ENCODE measurements at places on chromosomes 1 and 21.

- DNase-seq = no peak
Observed at GRCh38 chr1:5341471-5341870, 650.8 kb downstream of the NPHP4 start.

DNA sequence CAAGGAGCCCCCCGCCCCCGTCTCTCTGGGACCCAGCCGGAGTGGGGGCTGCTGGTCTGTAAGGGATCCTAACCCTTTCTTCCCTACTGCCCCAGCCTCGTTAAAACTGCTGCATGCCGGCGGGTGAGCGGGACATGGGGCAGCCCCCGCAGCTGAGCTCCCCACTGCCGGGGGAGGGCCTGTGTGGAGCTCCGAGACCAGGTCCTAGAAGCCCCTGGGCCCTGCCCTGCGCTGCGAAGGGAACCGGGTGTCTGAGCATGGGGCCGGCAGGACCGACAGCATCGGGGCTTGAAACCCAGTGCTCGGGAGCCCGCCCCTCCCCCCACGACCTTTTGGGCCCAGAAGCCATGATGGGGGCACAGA lies 9.2 kb upstream of the COL6A1 start:
- DNase-seq = no peak

DNA sequence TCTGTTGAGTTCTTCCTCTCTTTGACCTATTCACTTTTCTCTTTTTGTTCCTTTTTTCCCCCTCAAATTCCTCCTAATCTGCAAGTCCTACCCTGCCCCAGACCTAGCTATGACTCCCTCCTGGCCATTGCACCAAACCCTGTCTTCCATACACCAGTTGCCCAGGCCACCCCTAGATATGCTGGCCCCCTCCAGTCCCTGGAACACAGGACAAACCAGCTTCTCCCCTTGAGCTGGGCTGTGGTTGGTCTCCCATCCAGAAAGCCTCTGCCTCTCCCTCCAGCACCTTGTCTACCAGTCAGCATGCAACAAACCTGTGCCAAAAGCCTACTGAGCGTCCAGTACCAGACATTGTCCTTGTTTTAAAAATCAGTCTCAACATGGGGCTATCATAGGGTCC lies 59.4 kb downstream of the ELK4 start:
- no peak for DNase-seq

DNA sequence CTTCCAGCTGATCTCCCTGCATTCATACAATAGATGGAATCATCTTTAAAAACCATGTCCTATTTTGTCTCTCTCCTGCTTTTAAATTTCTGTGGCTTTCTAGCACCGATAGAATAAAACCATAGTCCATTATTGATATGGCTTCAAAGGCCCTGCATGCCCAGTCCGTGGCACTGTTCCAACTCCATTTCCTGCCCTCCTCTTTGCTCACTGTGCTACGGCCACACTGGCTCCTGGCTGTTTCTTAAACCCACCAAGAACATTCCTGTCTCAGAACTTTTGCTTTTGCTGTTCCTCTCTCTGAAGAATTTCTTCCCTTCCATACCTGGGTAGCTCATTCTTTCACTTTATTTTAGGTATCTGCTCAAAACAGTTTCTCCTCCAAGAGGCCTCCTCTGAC lies 7.2 kb downstream of the SLAMF1 start:
- no peak for DNase-seq

- no peak for DNase-seq
Observed at GRCh38 chr1:73907051-73907450, 290.9 kb downstream of the LRRIQ3 start.

DNA sequence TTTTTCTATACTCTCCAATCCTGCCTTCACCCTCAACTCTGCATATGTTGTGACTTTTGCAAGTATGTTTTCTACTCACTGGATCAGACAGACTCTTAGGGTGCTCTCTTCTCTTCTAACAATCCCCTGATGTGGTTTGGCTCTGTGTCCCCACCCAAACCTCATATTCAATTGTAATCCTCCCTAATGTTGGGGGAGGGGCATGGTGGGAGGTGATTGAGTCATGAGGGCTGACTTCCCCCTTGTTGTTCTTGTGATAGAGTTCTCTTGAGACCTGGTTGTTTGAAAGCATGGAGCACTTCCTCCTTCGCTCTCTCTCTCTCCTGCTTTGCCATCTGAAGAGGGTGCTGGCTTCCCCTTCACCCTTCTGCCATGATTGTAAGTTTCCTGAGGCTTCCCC lies 148.9 kb upstream of the IGSF21 start:
- peak; percentile 14 for DNase-seq

DNA sequence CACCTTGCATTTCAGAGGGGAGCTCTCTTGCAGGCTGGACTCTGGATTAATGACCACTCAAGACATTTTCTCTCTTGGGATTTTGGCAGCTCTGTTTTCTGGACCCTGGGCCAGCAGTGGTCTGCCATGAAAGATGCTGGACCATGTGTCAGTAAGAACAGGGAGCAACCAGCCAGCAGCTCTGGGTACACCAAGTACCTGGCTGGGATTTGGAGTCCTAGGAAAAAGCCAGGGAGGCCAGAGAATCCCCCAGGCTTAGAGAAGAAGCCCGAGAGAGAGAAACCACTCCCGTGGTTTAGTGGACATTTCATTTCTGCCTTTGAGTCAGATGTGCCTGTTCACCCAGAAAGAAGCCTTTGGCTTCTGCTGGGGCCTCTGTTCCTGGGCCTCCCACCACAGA lies 2.5 kb downstream of the NFASC start:
- no peak for DNase-seq

- peak; percentile 56 for DNase-seq
Observed at GRCh38 chr1:196180847-196181593, 427.2 kb downstream of the KCNT2 start.

DNA sequence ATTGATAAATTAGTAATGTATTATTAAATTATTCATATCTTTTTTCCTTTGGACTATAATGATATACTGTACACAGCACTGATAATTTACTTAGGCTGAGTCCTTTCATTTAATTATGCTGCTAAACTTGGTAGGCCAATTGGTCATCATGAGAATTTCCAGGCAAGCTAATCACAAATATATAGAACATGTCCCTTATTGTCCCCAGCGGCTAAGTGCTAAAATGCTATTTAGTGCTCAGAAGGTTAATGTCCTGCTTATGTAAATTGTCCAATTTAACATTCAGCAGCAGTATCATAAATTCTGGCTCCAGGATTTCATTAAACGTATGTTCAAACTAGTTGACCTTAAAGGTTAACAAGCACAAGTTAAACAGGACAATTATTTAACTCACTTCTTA lies 30.0 kb upstream of the RRP15 start:
- no peak for DNase-seq

GRCh38 chr1:53919675-53920066 lies 25.7 kb downstream of the DIO1 start:
- no peak for DNase-seq

GRCh38 chr1:86650065-86650464 lies 54.3 kb upstream of the SH3GLB1 start:
- no peak for DNase-seq

DNA sequence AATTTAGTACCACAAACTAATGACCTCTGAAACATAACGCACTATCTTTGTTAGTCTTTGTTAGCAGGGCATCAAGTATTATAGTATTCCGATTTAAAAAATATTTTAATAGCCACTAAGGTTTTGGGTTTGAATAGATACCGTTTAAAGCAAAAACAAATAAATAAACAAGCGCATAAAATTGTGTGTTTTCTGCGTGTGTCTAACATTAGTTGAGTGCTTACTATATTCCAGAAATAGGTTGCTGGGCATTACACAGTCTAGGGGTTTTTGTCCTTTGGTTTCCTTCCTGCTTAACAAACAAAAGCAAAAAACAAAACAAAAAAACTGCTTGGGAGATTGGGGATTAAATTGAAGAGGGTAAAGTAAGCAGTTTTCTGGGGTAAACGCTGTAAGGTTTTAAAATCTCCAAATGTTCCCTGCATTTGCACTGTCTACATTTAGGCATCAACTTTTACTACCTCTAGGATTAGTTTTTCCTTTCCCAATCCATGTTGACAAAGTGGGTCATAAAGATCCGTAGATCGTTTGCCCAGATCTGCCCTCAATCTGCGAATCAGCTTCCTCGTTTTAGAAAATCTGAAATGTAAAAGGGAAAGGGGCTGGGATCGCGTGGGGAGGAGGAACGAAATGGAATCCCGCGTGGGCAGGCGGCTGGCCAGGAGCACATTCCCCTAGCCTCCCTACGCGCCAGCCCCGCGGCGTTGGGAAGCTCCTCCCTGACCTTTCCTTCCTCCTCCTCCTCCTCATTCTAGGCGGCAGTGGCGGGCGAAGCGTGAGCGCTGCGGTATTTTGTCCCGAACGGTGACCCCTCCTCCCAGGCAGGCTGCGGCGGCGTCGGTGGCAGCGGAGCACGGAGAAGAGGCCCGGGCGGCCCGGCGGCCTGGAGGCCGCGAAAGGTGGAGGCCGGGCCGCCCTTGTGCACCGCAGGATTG lies at the start of gene KCTD3:
TSS of gene KCTD3 (plus strand) at position 749 of the 935 bp plus-strand sequence. CDS start 382 bp downstream, outside the sequence.
- DNase-seq = peak; percentile 88

DNA sequence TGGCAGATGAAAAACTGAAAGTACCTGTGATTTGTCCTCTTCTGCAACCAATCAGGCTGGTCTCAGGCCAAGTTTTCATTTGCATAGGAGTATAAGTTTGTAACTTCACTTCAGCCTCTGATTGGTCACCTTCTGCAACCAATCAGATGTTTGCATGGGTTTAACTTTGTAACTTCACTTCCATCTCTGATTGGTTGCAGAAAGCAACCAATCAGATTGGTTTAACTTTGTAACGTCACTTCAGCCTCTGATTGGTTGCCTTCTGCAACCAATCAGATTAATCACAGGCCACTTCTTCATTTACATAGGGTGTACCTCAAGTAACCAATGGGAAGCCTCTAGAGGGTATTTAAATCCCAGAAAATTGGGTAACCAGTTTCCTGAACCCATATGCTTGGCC lies 18.9 kb upstream of the TUT4 start:
- DNase-seq = peak; percentile 30

- DNase-seq = peak; percentile 90
Observed at GRCh38 chr1:87224201-87224600, 104.5 kb upstream of the LMO4 start.

GRCh38 chr1:226185141-226186036 lies 1.2 kb downstream of the ACBD3 start:
- peak; percentile 78 for DNase-seq

- no peak for DNase-seq
Observed at GRCh38 chr1:201032408-201032807, 8.9 kb upstream of the KIF21B start.

GRCh38 chr21:38206646-38207045 lies 50.1 kb upstream of the KCNJ15 start:
- no peak for DNase-seq

GRCh38 chr21:36694031-36694515 lies 4.8 kb upstream of the SIM2 start:
- DNase-seq = no peak

GRCh38 chr1:109427171-109427467 lies 871 bp upstream of the PSMA5 start:
- DNase-seq = no peak

DNA sequence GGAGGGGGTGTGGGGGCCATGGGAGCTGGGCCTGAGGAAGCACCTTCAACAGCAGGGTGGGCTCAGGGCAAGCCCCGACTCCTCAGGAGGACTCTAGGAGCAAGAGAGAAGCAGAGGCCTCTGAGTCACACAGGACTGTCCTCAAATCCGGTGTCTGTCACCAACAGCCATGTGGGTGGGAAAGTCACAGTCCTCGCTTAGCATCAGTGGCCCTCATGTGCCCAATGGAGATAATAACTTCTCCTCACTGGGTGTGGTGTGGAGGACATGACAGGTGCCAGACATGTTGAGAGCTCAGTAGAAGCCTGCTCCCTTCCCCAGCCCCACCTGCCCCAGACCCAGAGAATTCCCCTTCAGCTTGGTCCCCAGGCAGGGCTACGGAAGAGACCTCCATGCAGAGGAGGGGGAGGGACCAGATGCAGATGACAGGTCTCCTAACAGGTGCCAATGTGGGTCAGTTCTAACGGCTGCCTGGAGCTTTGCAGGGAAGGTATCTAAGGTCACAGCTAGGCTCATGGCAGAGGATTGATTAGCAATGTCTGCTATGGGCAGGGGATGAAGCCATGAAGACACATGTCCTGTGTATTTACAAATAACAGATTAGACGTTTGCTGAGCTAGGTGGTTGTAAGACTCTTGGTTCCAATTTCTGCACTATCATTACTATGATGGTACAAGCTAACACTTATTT lies 30.2 kb downstream of the TTC39A start:
- DNase-seq = peak; percentile 20

- DNase-seq = no peak
Observed at GRCh38 chr1:87231703-87232367, 96.8 kb upstream of the LMO4 start.

- DNase-seq = peak; percentile 79
Observed at GRCh38 chr1:186643614-186644013, 36.6 kb downstream of the PTGS2 start.

DNA sequence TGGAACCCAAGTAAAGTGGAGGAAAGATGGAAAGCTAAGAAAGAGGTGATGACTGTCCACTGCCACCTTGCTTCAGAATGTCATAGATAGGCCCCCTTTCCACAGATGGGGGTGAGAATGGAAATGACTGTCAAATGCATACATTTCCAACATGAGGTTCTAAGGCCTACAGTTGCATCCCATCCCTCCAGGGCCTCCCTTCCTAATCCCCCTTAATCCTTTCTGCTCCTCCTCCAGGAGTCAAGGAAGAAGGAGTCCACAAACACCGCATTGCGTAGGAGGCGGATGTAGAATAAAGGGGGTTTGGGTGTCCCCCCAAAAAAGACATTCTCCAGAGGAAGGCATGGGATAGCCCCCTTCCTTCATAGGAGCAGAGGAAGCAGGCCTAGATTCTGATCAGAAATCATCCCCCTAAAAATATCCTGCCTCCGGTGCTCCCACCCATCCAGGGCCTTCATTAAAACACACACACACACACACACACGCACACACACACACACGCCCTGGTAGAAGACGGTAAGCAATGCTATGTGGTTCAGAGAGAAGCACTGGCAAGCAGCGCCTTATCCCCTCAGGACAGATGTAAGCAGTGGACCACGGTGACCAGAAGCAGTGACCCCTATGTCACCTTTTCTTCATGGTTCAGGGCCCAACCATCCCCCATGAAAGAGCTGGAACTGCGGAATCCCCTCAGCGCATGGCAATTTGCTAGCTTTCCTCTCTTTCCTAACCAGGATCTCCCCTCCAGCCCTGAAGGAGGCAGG lies 2.0 kb downstream of the SV2A start:
- DNase-seq = no peak

DNA sequence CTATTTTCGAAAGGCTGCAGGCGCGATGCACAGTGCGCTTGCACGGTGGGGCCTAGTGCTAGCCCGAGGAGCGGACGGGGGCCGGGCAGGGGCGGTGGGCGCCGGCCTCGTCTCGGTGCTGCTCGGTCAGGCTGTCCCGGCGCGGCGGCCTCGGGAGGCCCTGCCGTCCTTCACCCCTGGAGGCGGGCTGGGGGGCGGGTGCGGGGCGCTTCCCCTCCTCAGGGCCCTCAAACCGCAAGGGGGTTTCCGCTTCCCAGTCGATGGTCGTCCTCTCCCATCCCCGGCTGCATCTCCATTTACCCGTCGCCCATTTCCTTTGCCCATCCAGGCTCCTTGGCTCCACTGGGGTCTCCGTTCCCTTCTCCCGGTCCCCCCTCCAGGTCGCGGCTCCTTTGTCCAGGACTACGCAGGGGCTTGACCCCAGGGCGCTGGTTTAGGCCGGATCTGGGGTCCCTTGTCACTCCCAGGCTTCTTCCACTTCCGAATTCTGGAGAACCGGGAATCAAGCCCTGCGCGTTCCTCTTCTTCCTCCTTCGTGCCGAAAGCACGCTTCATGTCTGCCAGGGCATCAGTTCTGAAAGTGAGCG lies 196.3 kb upstream of the LMO4 start:
- DNase-seq = no peak

- DNase-seq = peak; percentile 84
Observed at GRCh38 chr21:44845418-44846223, 27.8 kb upstream of the SUMO3 start.
